DMS79 treated with DMSO at 0.1 percent for 48 hours (cell line): ENCODE measurements at places on chromosomes 5 and 9.

GRCh38 chr5:68679041-68679440 lies 414.8 kb upstream of the SLC30A5 start:
- DNase-seq: no peak

DNA sequence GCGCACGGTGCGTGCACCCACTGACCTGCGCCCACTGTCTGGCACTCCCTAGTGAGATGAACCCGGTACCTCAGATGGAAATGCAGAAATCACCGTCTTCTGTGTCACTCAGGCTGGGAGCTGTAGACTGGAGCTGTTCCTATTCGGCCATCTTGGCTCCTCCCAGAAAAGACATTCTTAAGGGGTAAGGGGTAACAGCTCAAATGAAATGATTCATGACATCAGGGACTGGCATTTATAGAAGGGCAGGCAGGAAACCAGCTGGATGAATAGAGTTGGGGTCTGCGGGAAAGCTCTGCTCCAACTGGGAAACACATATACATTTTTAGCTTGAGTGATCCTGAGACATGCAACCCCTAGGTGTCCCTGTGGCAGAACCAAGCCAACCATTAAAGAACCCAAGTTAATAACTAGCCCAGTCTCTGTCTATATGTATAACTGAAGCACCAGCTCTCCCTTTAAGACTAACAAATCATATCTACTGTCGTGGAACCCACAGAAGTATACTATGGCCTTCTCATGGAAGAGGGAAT lies 119.3 kb downstream of the LMNB1 start:
- DNase-seq: no peak

GRCh38 chr9:90024823-90025222 lies 420.0 kb downstream of the GADD45G start:
- no peak for DNase-seq

GRCh38 chr5:113213551-113214425 lies 221.0 kb downstream of the TSSK1B start:
- no peak for DNase-seq

DNA sequence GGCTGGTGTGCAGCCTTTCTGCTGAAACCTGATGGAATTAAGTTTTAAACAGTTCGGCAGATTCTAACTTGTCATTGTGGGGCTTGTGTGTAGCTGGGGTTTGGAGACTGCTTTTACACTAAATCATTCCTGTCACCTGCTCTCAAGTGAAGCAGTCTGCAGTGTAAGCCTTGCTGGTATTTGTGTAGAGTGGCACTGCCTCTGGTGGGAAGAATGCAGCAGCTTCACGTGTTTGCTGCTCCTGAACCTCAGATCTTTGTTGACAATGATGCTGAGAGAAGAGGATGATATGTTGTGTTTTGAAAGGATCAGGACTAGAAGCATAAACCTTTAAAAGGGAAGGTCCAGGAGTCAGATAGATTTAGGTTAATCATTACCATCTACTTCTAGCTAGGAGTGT lies 88.1 kb downstream of the KDM4C start:
- no peak for DNase-seq
